GM23338 (cell line): ENCODE measurements at places on chromosomes 12 and 14.

- H3K4me3 ChIP-seq, result peak overlapping the region; percentile 66
- H3K27me3 ChIP-seq, result peaks cover 6% of the 10 kb centered on the region; the same call in 1 of the 2 replicates
- H3K36me3 ChIP-seq, result no peaks in the 10 kb centered on the region
- 0 out of 2 replicates have a peak overlapping the region, but pooled peaks have one; percentile 74 for H3K27ac ChIP-seq
- H3K4me1 ChIP-seq, result peaks cover 33% of the 10 kb centered on the region
These were observed 604 bp downstream of the EEA1 start for GRCh38 chr12:92928421-92928961.

DNA sequence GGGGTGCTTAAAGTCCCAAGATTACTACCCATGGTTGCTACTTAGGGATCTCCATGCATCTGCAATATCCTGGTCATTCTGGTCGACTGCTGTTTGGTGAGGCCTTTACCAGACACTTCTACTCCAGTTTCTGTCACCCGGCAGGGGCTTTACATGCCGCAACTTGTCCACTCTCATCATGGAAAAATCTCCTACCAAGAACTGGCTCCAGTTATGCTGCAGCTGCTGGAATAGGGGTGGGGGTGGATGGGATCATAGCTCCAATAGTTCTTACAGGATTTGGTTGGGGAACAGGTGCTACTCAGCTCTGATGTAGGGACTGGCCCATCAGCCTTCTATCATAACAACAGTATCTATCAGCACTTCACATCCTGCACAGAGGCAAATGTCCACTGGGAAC lies 51.6 kb downstream of the SPTB start:
- no peak for DNase-seq
- H3K4me1 ChIP-seq, result peaks cover under 1% of the 10 kb centered on the region; the same call in 1 of the 2 replicates
- H3K27me3 ChIP-seq, result no peaks in the 10 kb centered on the region
- no peak overlapping the region for H3K27ac ChIP-seq
- no peaks in the 10 kb centered on the region for H3K36me3 ChIP-seq
- no peak overlapping the region for H3K4me3 ChIP-seq

- H3K27me3 ChIP-seq, result no peaks in the 10 kb centered on the region
- DNase-seq, result no peak
- H3K27ac ChIP-seq, result no peak overlapping the region; the same call in 1 of the 2 replicates
- H3K36me3 ChIP-seq, result peaks cover 84% of the 10 kb centered on the region
- H3K4me1 ChIP-seq, result no peaks in the 10 kb centered on the region
These were observed 27.0 kb downstream of the DYNC1H1 start for GRCh38 chr14:101991352-101991751.

DNA sequence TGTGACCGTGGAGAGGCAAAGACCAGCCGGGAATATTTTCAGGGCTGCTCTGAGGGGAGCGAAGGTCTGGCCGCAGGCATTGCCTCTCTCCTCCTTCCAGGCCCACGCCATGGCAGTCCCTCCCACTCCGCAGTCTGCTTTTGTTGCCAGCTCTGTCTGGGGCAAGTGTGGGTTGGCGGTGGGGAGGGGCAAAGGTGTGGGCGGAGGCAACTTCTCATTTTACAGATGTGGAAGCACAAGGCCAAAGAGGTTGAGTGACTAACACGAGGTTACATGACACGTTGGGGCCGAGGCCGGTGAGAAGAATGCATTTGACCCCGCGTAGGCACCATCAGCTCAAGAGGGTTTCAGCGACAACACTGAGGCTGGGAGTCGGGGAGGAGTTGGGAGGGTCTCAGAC lies 6.1 kb upstream of the FAIM2 start:
- H3K4me1 ChIP-seq, result peaks cover 10% of the 10 kb centered on the region
- H3K27me3 ChIP-seq, result peaks cover 2% of the 10 kb centered on the region
- no peaks in the 10 kb centered on the region for H3K36me3 ChIP-seq
- DNase-seq, result peak; percentile 53
- H3K4me3 ChIP-seq, result no peak overlapping the region
- H3K27ac ChIP-seq, result no peak overlapping the region

DNA sequence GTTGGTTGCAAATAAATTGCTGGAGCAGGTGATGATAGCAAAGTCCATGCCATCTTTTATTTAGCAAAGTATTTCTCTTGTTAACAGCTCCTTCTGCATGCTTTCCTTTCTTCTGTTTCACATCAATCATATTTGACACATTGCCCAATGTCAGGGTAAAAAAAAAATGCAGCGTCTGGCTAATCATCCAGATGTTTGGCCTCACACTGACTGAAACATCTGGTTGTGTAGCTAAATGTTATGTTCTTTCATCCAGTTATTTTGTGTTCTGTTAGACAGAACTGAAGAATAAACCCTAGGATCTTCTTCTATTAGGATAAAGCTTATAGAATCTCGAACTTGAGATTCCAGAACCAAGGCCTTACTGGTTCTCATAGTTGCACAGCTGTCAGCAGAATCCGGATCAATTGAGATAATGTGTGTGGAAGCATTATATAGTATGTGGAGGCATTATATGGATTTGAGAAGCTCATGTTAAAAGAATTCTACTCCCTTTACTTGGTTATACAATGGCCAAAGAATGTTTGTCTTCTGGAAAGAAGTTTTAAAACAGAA lies 859.2 kb downstream of the DIO2 start:
- DNase-seq, result no peak
- no peaks in the 10 kb centered on the region for H3K27me3 ChIP-seq
- no peak overlapping the region for H3K4me3 ChIP-seq
- H3K27ac ChIP-seq, result no peak overlapping the region

DNA sequence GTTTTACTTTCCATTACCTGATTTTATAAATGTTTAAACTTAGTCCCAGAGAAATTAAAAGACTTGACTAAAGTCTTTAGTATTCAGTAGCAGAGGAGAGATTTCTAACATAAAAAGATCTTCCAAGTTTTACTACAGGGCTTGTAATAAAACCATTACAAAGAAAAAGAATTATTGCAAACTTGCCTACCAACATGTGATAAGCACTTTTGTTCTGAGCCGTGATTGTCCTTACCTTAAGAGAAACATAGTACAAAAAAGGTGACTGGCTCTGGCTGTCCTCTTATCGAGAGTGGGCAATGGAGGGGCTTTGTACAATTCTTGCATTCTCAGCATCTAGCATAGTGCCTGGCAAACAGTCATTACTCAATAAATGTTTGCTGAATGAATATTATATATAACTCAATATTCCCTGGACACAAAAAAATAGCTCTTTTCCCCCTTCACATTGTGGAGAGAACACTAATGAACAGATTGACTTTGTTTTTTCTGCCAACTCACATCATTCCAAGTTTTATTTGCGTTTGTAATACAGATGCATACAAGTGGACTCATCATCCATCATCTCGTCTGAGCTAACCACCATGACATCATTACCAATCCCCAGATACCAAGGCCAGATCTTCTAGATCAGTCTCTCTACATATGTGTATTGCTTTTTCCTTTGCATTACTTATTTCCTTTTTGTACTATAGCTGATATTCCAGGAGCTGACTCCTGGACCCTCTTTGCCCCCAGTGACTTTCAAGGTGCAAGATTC lies 192.8 kb upstream of the EEA1 start:
- H3K27me3 ChIP-seq, result no peaks in the 10 kb centered on the region
- H3K36me3 ChIP-seq, result no peaks in the 10 kb centered on the region
- no peak overlapping the region for H3K27ac ChIP-seq
- H3K4me1 ChIP-seq, result no peaks in the 10 kb centered on the region

DNA sequence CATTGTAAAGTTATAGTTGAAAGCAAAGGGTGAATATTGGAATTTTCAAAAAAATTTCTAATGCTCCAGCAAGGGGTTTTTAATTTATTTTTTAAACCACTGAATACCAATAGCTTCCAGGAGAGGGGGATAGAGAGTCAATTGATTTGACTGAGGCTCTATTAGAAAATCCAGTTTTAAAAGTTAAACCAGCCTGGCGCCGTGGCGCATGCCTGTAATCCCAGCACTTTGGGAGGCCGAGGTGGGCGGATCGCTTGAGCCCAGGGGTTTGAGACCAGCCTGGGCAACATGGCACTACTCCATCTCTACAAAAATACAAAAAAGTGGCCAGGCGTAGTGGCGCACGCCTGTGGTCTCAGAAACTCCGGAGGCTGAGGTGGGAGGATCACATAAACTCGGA lies 150.1 kb downstream of the SLC38A4 start:
- H3K27me3 ChIP-seq, result no peaks in the 10 kb centered on the region
- peak; percentile 74 for DNase-seq
- no peaks in the 10 kb centered on the region for H3K36me3 ChIP-seq
- no peak overlapping the region for H3K27ac ChIP-seq

DNA sequence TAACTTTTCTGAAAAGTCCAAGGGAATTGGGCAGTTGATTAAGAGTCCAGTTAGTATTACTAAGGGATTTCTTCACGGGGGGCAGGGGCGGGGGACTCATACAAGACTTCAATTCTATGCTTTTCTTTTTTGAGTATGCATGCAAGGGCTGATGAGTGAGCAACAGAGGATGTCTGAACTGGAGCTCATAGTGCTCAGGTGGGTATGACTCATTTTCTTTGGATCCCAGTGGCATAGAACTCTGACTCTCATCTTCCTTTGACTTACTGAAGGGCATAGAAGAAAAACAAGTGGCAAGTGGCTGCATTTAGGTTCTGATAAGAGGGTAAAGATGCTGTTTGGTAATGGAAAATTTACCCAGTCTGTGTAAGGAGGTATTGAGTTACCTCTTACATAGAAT lies 749.2 kb downstream of the NOVA1 start:
- H3K4me1 ChIP-seq, result no peaks in the 10 kb centered on the region
- no peaks in the 10 kb centered on the region for H3K27me3 ChIP-seq
- no peak overlapping the region for H3K27ac ChIP-seq
- no peak overlapping the region for H3K4me3 ChIP-seq

DNA sequence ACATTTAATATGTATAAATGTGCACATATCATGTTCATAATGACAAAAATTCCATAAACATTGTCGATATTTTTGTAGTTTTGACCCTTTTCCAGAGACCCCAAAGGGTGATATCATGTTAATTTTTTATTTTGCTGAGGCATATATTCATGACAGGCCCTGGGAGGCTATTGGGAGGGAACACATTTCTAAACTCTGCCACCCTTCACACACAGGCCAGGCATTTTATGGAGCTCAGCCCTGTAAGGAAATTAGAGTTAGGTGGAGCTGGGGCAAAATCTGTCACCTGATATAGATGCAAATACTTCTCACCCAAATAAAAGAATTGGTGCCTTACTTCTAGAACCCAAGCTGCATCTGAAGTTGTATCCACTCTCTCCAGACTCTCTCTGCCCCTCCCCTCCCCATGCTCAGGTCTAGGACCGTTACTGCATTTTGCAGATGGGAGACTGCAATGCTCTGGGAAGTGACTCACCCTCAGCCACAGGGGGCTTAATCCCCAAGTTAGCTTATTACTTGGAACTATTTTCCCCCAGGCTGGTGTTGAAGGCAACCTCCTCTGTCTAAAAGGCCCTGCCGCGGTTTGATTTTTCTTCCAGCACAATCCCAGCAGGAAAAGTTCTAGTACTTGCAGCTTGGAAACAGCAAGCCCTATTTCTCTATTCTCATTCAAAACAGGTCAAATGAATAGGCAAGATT lies 238.9 kb downstream of the EMP1 start:
- DNase-seq, result peak; percentile 19
- H3K36me3 ChIP-seq, result no peaks in the 10 kb centered on the region
- H3K27me3 ChIP-seq, result no peaks in the 10 kb centered on the region
- no peak overlapping the region for H3K27ac ChIP-seq

DNA sequence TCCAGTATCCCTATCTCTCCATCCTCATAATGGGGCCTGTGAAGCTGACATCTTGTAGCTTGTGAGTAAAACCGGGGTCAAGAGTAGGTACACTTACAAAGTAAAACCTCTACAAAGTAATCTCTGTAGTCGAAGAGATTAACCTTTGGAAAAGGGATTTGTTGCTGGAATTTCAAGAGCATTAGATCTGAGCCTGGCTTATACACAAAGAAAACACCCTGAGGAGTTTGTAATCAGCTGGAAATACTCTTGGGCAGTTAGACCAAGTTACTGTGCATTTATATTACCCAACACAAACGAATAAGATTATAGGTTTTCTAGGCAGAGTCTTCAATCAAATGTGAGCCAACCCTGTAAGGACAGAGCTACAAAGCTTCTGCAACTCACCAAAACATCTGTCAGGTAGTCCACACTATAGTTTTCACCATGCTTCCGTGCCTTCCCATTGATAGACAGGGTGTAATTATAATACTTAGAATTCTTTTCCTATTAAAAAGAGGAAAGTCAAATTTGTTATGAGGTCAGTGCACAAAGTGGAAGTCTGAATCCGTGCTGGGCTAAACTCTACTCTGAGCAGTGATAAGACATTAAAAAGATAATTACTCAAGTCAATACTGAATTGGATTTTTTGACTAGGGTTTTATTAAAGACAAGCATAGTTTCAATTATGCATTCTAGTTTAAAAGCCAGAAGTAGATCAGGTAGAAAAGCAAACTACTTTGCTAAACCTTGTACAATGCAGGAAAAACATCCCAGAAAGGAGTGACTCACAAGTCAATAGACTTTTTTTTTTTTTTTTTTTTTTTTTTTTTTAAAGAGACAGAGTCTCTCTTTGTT lies 14.6 kb downstream of the GNS start:
- no peak for DNase-seq
- H3K4me1 ChIP-seq, result no peaks in the 10 kb centered on the region
- H3K4me3 ChIP-seq, result no peak overlapping the region
- H3K27ac ChIP-seq, result no peak overlapping the region
- H3K36me3 ChIP-seq, result peaks cover 43% of the 10 kb centered on the region; the same call in 1 of the 2 replicates

GRCh38 chr12:8605057-8605456 lies 7.6 kb downstream of the AICDA start:
- no peaks in the 10 kb centered on the region for H3K36me3 ChIP-seq
- H3K27me3 ChIP-seq, result no peaks in the 10 kb centered on the region
- DNase-seq, result peak; percentile 29
- H3K4me3 ChIP-seq, result no peak overlapping the region

DNA sequence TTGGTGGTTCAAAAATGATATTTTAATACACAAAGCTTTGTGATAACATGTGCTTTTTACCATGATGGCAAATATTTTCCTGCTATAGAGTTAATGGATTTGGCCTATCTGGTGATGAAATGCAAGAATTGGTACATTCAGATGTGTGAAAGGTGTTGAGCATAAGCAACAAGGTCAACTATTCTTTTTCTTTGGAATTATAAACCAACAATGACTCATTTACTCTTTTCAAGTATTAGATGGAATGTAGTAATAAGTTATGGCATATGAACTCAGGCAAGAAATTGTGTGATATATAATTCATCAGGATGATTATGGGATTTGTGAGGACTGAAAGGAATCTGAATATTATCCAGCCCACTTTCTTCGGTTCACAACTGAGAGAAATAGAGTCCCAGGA lies 471.4 kb downstream of the ETNK1 start:
- no peaks in the 10 kb centered on the region for H3K36me3 ChIP-seq
- H3K27ac ChIP-seq, result no peak overlapping the region
- no peak for DNase-seq
- H3K4me1 ChIP-seq, result peaks cover 24% of the 10 kb centered on the region

GRCh38 chr12:94793191-94793595 lies 142.8 kb upstream of the TMCC3 start:
- H3K4me3 ChIP-seq, result no peak overlapping the region
- H3K36me3 ChIP-seq, result no peaks in the 10 kb centered on the region
- H3K4me1 ChIP-seq, result no peaks in the 10 kb centered on the region
- H3K27me3 ChIP-seq, result no peaks in the 10 kb centered on the region

GRCh38 chr14:37797675-37798074 lies 202.2 kb downstream of the TTC6 start:
- H3K4me1 ChIP-seq, result no peaks in the 10 kb centered on the region
- no peak overlapping the region for H3K27ac ChIP-seq
- DNase-seq, result no peak
- H3K36me3 ChIP-seq, result no peaks in the 10 kb centered on the region

- H3K4me1 ChIP-seq, result no peaks in the 10 kb centered on the region
- DNase-seq, result no peak
- H3K27me3 ChIP-seq, result no peaks in the 10 kb centered on the region
- H3K27ac ChIP-seq, result peak overlapping the region; percentile 59
- peaks cover 5% of the 10 kb centered on the region; the same call in 1 of the 2 replicates for H3K36me3 ChIP-seq
These were observed 51.2 kb upstream of the AMN start for GRCh38 chr14:102870994-102871831.
